Esophagus squamous epithelium (tissue), 5 donors: ENCODE measurements at places on chromosomes 3 and 15. TPM values are rescaled to one million over a fixed set of nuclear protein-coding genes. Genes with fewer than 3 reads are reported as not detected.

The SERINC4 gene
- not detected for total RNA-seq

DNA sequence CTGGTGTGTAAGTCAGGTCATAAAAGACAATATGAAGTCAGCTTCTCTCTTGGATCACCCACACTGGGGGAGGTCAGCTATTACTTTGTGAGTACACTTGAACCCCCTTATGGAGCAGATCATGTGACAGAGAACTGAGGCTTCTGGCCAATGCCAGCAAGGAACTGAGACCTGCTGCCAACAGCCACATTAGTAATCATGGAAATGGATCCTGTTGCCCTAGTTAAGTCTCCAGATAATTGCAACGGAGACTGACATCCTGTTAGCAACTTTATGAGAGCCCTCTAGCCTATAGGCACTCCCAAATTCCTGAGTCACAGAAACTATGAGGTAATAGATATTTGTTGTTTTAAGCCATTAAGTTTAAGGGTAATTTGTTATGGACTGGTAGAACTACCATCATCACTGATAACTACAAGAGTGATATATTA is 110.4 kb upstream of the GMNC start:
- no peak for DNase-seq

The TRIM71 gene
- total RNA-seq: not detected

- DNase-seq: no peak
Observed at GRCh38 chr3:174223626-174224025, 635.5 kb upstream of the NAALADL2 start.

The B3GALNT1 gene
- total RNA-seq: 8.0 TPM

DNA sequence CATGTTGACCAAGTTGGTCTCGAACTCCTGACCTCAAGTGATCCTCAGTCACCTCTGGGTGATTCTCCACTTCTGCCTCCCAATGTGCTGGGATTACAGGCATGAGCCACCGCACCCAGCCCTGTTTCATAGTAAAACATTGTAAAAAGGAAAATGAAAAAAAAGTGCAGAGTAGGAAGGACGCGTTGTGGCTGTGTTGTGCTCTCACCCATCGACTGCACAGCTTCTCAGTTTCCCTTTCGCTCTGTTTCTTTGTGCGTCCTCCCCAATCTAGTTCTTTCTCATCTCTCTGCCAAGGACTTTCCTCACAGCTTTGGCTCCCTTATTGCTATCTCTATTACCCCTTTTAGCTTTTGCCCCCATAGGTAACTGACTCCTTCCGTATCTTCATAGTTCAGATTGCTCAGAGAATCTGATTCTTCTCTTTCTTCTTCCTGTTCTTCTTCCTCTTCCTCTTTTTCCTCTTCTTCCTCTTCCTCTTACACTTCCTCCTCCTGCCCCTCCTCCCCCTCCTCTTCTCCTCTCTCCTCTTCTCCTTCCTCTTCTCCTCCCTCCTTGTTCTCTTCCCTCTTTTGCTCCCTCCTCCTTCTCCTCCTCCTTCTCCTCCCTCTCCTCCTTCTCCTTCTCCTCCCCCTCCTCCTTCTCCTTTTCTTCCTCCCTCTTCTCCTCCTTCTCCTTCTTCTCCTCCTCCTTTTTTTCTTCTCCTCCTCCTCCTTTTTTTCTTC is 81.1 kb upstream of the VGLL4 start:
- DNase-seq: no peak

The APOD gene
- total RNA-seq: 90.4 TPM

GRCh38 chr3:64561325-64561843 is 126.4 kb downstream of the ADAMTS9 start:
- no peak for DNase-seq

GRCh38 chr15:82021992-82022391 is 23.8 kb downstream of the MEX3B start:
- no peak for DNase-seq

- DNase-seq: no peak
Observed at GRCh38 chr3:4866866-4867265, 112.4 kb upstream of the BHLHE40 start.

DNA sequence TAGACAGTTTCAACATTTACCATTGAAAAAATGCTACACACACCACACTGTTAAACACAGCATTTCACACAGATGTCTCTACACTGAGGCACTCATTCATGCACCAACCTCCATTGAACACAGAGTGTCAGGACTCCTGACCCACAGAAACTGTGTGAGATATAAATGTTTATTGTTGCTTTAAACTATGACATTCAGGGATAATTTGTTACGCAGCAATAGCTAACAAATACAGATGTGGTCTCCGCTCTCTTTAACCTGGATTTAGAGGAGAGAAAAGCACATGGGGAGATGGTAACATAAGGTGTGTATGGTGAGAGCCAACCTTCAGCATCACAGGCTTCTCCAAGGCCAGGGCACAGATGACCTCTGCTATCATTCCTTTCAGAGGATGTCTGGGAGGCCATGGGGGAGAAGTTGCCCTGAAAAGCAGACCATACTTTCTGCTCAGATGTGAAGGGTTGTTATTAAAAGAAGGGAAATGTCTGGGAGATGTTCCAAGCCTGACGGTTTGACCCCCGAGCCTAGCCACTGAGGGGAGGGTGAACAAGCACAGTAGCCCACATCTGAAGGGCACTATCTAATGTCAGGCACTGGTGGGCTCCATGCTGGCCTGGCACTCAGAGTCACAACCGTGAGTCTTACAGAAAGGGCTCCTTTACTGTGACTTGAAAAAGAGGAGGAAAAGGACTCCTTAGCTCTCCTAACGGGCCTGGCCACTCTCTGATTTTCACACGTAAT is 284.5 kb upstream of the TLE3 start:
- DNase-seq: no peak

DNA sequence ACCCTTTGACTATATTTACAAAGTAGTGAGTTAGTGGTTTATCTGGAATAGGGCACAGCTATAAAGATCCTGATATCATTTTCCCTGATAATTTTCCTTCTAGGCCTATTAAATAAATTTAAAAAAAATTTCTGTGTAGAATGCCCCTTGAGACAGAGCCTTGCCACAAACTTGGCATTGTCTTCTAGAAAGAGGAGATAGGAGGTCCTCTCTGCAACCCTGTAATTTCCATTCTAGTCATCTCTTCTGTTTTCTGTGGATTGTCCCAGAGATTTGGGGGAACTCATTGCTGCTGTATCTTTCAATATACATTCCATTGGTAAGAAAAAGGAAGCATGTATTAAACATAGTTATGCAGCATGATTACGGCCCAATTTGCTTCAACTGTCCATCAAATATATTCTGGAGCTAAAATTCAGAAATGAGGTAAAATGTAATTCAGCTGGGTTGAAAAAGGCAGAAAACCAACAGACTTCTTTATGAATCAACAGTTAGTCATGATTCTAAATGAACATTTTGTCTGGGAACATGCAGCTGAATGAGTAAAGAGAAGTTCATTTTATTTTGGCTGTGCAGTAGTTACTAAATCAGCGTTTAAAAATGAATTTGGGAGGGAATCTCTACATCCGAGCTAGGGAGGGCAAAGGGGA is 401.1 kb downstream of the NAALADL2 start:
- no peak for DNase-seq

- DNase-seq: no peak
Observed at GRCh38 chr3:137692803-137693431, 71.2 kb upstream of the SOX14 start.

- no peak for DNase-seq
Observed at GRCh38 chr3:20809356-20809755, 623.4 kb upstream of the SGO1 start.

GRCh38 chr3:69763458-69763857 is 24.2 kb downstream of the MITF start:
- DNase-seq: no peak

The STX19 gene
- total RNA-seq: 8.0 TPM

The PODXL2 gene
- 5.5 TPM for total RNA-seq

- no peak for DNase-seq
Observed at GRCh38 chr3:134693226-134693625, 42.4 kb upstream of the KY start.

GRCh38 chr15:43492266-43492665 is 690 bp downstream of the TP53BP1 start:
- no peak for DNase-seq

The FAM81A gene
- total RNA-seq: 2.8 TPM

GRCh38 chr3:48877671-48878070 is 21.0 kb downstream of the SLC25A20 start:
- no peak for DNase-seq

- no peak for DNase-seq
Observed at GRCh38 chr3:17905996-17906395, 163.6 kb upstream of the TBC1D5 start.

- no peak for DNase-seq
Observed at GRCh38 chr3:151838574-151839312, 24.8 kb downstream of the AADAC start.

DNA sequence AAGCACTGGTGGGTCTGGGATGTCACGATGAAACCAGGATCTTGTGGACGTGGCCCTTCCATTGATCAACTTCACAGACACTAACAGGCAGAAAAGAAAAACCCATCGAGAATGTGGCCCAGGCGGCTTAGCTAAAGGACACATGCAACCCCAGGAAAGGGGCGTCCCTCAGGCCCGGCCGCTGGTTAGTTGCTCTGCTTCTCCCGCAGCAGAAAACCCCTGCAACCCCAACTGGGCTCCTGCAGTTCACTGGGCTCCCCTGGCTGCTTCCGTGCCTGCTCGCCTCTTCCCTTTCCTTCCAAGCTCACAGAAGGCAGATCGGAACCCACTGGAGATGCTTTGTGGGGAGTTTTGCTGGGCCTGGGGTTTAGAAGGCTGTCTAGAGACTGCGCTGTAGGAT is 1.1 kb downstream of the GASK1A start:
- DNase-seq: no peak
